ENCODE measurements at places on chromosomes 11 and 22. TPM values are rescaled to one million over a fixed set of nuclear protein-coding genes. Genes with fewer than 3 reads are reported as not detected.

GRCh38 chr22:45235101-45235777 lies 5.5 kb downstream of the KIAA0930 start:
- no peak for DNase-seq

DNA sequence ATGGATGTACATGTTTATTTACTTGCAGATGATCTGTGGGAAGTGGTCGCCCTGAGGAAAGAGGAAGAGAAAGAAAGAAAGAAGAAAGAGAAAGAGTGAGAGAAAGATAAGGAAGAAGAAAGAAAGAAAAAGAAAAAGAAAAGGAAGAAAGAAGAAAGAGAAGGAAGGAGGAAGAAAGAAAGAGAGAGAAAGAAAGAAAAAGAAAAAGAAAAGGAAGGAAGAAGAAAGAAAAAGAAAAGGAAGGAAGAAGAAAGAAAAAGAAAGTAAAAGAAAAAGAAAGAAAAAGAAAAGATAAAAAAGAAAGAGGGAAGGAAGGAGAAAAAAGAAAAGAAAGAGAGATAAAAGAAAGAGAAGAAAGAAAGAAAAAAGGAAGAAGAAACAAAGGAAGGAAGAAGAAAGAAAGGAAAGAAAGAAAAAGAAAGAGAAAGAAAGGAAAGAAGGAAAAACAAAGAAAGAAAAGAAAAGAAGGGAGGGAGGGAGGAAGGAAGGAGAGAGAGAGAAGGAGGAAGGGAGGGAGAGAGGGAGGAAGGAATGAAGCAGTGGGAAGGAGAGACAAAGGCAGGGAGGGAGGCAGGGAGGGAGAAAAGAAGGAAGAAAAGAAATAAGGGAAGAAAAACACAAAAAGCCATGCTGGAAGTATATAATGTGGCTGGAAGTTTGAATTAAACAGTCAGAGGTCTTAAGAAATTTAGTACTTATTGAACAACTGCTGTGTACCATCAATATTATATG lies 976.6 kb downstream of the FAM181B start:
- DNase-seq, result no peak

DNA sequence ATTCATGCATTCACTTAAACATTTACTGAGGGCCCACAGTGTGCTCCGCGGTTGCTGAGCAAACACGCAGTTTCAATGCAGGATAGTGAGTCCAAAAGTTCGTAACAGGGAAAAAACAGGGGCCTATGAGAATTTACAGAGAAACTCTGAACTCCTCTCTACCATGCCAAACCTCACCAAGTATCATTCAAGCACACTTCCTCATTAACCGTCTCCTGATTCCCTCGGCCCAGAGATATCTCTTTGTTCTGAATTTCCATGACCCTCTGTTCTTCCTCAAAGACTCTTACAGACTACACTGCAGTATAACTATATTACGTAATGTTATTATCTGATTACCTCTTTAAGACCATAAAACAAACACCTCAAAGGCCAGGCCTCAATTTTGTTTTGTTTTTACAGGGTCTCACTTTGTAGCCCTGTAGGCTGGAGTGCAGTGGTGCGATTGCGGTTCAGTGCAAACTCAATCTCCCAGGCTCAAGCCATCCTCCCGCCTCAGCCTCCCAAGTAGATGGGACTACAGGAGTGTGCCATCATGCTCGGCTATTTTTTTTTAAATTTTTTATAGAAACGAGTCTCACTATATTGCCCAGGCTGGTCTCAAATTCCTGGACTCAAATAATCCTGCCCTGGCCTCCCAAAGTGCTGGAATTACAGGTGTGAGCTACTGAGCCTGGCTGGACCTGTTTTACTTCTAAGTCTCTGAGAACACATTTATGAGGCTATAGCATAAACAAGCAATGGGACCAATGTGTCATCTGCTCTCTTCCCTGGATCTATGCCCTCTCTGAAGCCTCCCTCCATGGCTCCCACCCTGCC lies 3.6 kb downstream of the HPS4 start:
- no peak for DNase-seq

ZBTB16 gene
- 95.2 TPM for polyA plus RNA-seq

- peak; percentile 48 for DNase-seq
These were observed 403 bp downstream of the RBM7 start for GRCh38 chr11:114400915-114401223.

DNA sequence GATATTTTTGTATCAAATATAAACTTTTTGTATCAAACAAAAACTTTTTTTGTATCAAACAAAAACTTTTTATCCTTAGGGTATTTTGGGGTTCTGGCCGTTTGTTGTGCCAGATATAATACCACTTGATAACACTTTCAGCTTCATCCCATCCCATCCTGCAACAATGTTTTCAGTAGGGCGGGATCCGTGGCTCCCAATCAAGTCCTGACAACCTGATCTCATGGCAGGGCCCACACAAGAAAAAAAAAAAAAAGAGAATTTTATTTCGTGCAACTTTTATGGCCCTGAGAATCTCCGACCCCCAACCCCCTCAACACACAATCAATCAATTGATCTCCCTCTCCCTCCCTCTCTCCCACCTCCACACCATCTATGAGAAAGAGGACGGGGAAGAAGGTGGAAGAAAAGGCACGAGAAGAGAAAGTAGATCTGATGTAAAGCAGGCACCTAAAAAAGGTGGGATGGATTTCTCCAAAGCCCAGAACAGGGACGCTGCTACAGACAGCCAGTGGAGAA lies 4749.6 kb upstream of the OR11H1 start:
- DNase-seq, result no peak

HEPN1 gene
- polyA plus RNA-seq, result not detected

- DNase-seq, result no peak
These were observed 1.4 kb downstream of the CLDN5 start for GRCh38 chr22:19522881-19523239.

PTH gene
- not detected for polyA plus RNA-seq

MYO7A gene
- 4.2 TPM for polyA plus RNA-seq

KCNC1 gene
- 0.11 TPM for polyA plus RNA-seq

VSTM5 gene
- polyA plus RNA-seq, result 0.49 TPM
